ENCODE measurements at places on chromosomes 6 and 20.

- no peak for DNase-seq
Observed at GRCh38 chr6:120112980-120113379, 763.4 kb upstream of the MAN1A1 start.

GRCh38 chr6:56073315-56073714 is 174.1 kb downstream of the COL21A1 start:
- no peak for DNase-seq

- no peak for DNase-seq
Observed at GRCh38 chr6:11092668-11093375, 812 bp upstream of the SMIM13 start.

- DNase-seq, result peak; percentile 50
Observed at GRCh38 chr6:3159805-3160781, 2.7 kb upstream of the TUBB2A start.

- no peak for DNase-seq
Observed at GRCh38 chr6:135535989-135536414, 38.5 kb upstream of the AHI1 start.

DNA sequence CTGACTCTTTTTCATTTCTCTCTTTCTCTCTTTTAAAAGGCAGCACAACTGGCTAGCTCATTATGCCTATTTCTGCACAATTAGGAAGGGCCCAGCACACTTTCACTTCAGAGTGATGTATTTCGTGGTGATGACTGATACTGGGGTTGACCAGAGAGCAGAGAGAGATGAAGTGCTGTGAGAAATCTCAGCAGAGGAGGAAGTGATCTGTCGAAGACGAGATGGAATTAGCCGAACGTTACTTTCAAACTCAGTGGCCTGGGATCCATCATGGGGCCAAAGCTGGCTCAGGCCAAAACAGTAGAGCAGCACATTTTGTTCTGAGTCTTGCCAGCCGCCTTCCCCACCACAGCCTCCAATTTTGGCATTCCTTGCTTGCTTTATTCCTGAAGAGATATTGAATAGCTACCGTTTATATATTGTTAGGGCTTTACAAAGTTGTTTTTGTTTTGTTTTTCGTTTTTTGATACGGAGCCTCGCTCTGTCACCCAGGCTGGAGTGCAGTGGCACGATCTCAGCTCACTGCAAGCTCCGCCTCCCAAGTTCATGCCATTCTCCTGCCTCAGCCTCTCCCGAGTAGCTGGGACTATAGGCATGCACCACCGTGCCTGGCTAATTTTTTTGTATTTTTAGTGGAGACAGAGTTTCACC is 213.2 kb upstream of the ECI2 start:
- no peak for DNase-seq

- DNase-seq, result no peak
Observed at GRCh38 chr20:19775353-19776253, 17.5 kb downstream of the RIN2 start.

DNA sequence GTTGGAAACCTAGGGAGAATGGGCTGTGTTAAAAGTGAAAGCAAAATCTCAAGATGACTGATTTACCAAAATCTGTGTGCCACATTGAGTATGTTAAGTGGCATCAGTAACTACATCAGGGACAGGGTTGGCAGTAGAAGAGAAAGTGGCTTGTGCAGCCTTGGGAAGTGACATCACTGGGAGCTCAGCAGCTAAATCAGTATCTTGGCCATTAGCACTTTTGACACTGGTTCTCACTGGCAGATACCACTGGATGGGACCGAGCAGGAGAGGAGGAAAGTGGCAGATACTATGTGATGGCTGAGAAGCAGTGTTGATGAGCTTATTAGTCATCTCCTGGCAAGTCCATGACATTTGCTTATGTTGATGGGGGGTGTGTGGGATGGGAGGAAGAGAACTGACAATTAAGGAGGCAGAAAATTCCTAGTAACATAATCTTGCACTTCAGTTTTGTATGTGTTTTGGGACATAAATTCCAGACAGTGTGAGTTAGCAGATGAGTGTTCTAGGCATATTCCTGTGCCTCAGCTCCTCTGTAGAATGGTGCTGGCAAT is 322.2 kb downstream of the SOX4 start:
- no peak for DNase-seq

GRCh38 chr20:49318430-49319207 is 40.8 kb upstream of the ZNFX1 start:
- peak; percentile 5 for DNase-seq

DNA sequence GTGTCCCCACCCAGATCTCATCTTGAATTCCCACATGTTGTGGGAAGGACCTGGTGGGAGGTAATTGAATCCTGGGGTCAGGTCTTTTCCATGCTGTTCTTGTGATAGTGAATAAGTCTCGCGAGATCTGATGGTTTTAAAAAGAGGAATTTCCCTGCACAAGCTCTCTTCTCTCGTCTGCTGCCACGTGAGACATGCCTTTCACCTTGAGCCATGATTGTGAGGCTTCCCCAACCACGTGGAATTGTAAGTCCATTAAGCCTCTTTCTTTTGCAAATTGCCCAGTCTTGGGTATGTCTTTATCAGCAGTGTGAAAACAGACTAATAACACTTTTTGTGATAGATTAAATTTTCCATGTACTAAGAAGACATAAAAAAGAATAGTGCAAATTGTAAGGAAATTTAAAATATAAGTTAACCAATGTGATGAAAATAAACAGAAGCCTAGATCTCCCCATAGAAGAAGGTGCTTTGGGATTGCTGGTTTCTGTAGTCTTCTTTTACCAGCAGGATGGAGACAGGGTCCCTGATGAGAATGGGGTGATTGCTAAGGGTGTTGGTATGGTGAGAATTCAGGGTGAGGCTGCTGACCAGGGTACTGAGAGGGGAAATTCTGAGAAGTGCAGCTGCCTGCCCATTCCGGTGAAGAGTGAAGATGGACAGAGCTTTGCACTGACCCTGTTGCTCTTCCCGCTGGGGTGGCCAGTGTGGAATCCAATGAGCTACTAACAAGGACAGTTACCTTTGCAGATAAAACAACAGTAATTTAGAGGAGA is 50.7 kb downstream of the BMP2 start:
- DNase-seq, result no peak

DNA sequence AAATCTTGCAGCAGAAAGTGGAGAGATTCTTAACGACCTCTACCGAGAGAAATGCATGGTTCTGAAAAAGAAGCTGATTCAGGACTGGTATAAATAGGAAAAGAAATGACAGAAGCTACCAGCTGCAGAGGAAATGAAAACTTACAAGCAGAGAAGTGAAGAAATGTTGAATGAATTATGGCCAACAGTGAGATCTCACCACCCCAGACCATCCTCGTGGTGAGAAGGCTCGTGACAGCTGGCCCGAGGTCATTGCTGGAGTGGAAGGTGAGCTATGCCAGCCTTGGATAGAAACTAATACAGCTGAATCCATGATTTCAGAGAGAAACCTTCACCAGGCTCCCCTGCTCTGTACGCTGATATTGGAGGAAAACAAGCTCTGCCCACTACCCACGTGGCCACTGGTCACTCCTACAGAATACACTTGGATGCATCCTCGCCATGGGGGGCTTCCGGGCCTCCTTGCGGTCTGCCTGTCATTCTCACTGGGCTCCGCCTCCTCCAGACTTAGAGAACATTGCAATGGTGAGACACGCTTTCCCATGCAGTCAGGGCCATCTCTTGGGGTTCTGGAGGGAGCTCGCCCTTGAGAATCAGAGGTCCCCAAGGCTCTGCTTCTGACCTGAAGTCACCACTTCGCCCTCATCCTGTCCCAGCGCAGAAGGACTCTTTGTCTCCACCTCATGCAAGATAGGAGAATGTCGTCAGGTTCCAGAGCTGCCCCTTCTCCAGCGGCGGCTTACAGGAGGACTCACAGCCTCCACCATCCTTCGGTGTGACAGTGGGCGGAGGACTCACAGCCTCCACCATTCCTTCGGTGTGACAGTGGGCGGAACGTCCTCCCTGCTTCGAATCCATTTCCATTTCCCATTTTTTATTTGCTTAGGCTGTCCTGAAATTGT is 10.6 kb upstream of the TUBB2B start:
- DNase-seq, result no peak

GRCh38 chr20:61886721-61887595 is 178.7 kb downstream of the TAF4 start:
- peak; percentile 12 for DNase-seq

- no peak for DNase-seq
Observed at GRCh38 chr20:24651976-24652345, 182.5 kb downstream of the SYNDIG1 start.

GRCh38 chr6:3319610-3320200 is 61.0 kb downstream of the PSMG4 start:
- no peak for DNase-seq

DNA sequence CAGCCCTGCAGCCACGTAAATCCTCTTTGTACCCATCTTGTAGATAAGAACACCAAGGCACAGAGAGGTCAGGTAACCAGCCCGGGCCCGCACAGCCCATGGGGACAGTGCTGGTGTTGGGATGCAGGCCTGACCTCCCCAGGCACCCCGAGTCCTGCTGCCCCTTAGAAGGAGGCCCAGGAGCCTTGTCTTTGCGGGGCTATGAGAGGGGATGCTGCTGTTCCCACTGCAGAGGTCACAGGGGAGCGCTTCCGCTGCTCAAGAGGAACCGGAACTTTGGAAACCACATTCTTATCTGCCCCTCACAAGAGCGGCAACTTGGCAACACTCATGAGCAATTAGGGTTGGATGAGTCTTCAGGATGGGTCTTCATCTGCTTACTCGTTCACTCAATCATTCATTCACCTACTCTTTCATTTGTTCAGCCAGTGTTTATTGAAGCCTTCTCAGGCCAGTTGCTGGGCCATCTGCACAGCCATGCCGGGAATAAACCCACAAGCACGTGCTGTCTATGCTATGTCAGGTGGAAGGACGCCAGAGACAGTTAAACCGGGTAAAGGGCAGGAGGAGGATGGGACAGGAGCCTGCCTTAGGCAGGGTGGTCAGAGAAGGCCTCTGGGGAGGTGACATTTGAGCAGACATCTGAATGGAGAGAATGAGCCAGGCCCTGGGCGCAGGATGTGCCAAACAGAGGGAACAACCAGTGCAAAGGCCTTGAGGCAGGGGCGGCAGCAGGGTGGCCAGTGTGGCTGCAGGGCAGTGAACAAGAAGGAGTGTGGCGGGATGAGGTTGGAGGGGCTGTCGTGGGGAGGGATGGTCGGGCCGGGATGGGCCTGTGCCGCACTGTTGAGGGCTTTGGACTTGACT is 60.8 kb downstream of the RBM38 start:
- no peak for DNase-seq

GRCh38 chr6:161396539-161396938 is 122.7 kb upstream of the AGPAT4 start:
- DNase-seq, result no peak

- DNase-seq, result no peak
Observed at GRCh38 chr6:1839361-1839760, 229.6 kb downstream of the FOXC1 start.

DNA sequence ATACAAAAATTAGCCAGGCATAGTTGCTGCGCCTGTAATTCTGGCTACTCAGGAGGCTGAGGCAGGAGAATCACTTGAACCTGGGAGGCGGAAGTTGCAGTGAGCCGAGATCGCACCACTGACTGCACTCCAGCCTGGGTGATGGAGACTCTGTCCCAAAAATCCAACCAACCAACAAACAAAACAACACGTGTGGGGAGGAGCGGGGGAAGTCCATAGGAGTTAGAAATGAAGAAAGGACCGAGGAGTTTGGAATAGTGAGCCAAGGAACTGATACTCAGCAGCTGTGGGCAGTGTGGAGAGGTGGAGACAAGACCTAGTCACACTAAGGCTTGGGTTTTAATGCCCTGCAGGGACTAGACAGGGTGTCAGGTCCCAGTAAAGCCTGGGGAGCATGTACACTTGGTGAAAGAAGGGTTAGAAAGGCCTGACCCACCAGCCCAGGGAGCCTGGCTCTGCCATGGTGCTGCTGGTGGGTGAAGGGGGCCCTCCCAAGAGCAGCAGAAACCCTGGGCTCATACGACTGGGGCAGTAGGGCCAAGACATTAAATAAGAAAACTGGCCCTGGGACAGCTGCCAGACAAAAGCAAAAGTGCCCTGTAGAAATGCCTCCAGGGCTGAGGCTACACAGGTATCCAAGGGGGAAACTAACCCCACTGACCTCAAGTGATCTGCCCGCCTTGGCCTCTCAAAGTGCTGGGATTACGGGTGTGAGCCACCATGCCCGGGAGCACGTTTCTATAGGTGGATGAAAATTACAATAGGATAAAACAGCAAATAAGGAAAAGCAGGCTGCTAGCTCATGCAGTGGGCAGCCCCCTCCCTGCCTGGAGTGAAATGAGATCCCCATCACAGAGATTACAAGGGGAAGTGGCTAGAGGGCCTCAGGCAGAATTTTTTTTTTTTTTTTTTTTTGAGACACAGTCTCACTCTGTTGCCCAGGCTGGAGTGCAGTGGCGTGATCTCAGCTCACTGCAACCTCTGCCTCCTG is 58.0 kb downstream of the MYH7B start:
- DNase-seq, result no peak

GRCh38 chr20:959996-960615 is 42.0 kb downstream of the RSPO4 start:
- DNase-seq, result no peak

DNA sequence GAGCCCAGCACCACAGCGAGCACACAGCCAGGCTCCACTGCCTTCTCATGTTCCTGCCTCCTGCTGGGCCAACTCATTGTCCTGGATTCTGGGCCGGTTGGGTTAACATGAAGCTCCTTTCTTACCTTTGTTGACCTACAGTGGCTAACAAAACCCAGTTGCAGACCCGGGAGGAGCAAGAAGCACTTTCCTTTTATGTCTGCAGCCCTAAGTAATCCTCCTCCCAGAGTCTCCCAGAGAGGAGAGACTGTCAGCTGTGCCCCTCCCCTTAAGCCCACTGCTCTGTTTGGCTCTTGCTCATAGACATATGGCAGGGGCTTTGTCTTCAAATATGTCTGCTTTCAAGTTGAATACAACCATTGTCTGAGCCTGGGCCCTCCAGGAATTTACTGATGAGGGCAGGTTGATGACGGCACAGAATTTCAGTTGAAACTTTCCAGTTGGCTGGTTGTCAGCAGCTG is 55.2 kb downstream of the PSMB1 start:
- no peak for DNase-seq

- DNase-seq, result no peak
Observed at GRCh38 chr6:99761711-99762110, 155.1 kb downstream of the PRDM13 start.

GRCh38 chr20:5592823-5593739 is 157.1 kb upstream of the SHLD1 start:
- DNase-seq, result no peak
